Dermis microvascular lymphatic vessel endothelial cell (primary cell): ENCODE measurements at places on chromosomes 3 and 15. TPM values are rescaled to one million over a fixed set of nuclear protein-coding genes. Genes with fewer than 3 reads are reported as not detected.

- no peak for DNase-seq
Measured at GRCh38 chr3:160260587-160261270, 35.5 kb downstream of the C3orf80 start.

GRCh38 chr3:33914731-33915379, 116.4 kb downstream of the PDCD6IP start:
- no peak for DNase-seq

DNA sequence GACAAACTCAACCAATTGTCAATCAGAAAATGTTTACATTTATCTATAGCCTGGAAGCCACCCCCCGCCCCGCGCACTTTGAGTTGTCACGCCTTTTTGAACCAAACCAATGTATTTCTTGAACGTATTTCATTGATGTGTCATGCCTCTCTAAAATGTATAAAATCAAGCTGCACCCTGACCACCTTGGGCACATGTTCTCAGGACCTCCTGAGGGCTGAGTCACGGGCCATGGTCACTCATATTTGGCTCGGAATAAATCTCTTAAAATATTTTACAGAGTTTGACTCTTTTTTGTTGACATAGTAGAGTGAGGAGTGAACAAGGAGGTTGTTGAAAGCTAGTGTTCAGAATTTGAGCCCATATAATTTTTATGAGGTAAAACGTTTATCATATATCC, 6.5 kb downstream of the MCTP2 start:
- no peak for DNase-seq

- no peak for DNase-seq
Measured at GRCh38 chr3:46996689-46997452, 17.4 kb downstream of the NBEAL2 start.

DNA sequence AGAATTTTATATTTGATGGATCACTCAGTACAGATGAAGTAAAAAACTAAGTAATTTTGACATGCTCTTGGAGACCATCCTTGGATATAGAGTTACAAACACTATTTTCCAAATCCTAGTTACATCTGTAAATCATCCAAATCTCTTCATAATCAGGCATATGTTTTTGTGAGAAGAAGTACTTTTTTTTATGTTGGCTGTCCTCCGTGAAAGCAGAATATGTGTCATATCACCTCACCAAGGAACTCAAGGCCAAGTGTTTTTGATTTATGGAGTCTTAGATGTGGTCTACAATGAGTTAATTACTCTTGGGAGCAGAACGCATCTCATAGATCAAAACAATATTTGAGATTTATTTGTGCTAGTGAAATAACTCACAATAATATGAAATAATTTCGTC, 416.5 kb upstream of the TGFBR2 start:
- no peak for DNase-seq

CCDC9B gene
- 6.5 and 13.3 TPM in 2 replicates for total RNA-seq

ATP10A gene
- total RNA-seq, result under 0.01 TPM in 1 of 2 replicates, not detected in the other
